ENCODE measurements at places on chromosomes 6 and 20.

- DNase-seq, result no peak
Measured at GRCh38 chr20:2363187-2363586, 17.5 kb upstream of the TGM6 start.

- DNase-seq, result no peak
Measured at GRCh38 chr20:1345030-1345755, 16.3 kb upstream of the SDCBP2 start.

DNA sequence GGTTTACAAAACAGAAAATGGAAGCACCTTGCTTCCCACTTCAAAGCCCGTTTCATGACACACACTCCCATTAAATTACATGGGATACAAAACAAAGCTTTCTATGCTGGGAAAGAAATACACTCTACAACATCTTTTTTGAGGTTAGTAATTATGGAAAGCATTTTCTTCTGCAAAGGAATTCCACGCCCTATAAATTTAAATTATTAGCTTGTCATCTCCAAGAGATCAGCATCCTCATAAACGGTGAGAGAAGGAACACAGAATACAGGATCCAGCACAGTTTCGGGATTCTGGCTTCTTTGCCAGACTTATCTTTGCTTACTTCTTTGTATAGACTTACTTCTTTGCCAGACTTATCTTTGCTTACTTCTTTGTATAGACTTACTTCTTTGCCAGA, 1.3 kb upstream of the SMPDL3A start:
- DNase-seq, result no peak

DNA sequence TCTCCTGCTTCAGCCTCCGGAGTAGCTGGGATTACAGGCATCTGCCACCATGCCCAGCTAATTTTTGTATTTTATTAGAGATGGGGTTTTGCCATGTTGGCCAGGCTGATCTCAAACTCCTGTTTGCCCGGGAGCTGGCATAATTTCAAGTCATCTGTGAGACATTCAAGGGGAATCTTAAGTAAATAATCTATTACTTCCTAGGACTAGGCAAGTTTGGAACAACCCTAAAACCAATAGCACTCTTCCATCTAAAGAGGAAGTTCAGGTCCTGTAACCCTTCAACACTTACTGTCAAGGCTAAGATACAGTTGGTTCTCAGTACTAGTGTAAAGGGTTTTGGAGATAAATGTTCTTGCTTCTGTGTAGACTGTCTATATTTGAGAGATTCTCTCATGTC, 267.8 kb upstream of the IRAK1BP1 start:
- no peak for DNase-seq
